ENCODE measurements at places on chromosomes 16 and 17. TPM values are rescaled to one million over a fixed set of nuclear protein-coding genes. Genes with fewer than 3 reads are reported as not detected.

DNA sequence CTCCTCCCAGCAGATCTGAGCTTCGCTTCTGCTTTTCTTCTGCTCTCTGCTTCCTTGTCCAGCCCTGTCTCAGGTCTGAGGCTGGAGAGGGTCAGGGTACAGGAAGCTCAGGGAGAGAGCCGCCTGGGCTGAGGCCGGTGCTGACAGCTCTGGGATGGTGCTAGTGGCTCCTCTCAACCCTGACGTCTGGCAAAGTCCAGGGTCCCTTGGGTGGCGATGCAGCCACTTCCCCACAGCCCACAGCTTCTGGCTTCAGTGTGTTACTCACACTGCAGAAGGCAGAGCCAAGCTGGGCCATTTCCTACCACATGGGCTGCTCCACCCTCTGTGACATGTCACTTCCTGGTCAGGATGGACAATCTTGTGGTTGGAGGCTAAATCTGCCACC is at the start of gene CD300C:
Gene CD300C (minus strand): TSS at position 273 of the 388 bp plus-strand sequence. CDS start 333 bp downstream, outside the sequence.
- no peak for DNase-seq

- DNase-seq, result peak; percentile 66
Measured at GRCh38 chr17:32142038-32142856, at the start of gene RHOT1. TSS of gene RHOT1 (plus strand) at chr17:32142502. CDS start at chr17:32142693, 191 bp downstream.

DNA sequence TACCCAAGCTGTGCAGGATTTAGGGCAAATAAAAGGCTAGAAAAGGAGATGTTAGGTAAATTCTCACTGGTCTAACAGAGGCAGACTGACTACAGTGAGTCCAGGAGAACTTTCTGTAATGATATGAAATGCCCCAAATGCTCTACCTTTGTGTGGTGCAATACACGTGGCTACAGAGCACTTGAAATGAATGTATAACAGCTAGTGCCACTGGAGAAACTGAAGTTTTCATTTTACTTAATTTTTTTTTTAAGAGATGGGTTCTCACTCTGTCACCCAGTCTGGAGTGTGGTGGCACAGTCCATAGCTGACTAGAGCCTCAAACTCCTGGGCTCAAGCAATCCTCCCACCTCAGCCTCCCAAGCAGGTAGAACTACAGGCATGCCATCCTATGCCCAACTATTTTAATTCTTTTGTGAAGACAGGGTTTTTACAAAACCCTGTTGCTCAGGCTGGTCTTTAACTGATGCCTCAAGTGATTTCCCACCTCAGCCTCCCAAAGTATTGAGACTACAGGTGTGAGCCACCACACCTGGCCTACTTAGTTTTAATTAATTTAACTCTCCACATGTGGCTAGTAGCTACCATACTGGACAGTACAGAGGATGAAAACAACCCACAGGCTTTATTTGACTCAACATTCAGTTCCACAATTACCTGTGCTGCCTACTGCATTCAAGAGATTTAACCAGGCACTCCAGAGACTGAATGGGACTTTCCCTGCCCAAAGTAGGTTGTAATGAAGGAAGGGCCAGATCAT is 84.8 kb upstream of the PLEKHM1 start:
- no peak for DNase-seq

DNA sequence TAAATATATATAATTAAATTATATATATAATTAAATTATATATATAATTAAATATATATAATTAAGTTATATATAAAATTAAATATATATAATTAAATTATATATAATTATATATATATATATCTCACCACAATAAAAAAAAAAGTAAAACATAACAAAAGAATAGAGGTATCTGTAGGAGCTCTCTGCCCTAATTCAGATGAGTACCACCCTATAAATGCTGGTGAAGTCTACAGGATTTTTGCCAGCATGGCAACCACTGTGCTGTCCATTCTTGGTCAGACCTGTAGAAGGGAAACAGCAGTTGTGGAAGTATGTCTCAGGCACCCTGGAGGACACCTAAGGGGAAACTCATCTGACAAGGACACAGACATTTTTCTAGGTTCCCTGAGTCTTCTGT is 259.7 kb downstream of the PRKCA start:
- no peak for DNase-seq

- DNase-seq, result no peak
Measured at GRCh38 chr16:85359147-85359822, 247.0 kb upstream of the CIBAR2 start.

- no peak for DNase-seq
Measured at GRCh38 chr16:5490499-5490898, 392.9 kb upstream of the EEF2KMT start.

DNA sequence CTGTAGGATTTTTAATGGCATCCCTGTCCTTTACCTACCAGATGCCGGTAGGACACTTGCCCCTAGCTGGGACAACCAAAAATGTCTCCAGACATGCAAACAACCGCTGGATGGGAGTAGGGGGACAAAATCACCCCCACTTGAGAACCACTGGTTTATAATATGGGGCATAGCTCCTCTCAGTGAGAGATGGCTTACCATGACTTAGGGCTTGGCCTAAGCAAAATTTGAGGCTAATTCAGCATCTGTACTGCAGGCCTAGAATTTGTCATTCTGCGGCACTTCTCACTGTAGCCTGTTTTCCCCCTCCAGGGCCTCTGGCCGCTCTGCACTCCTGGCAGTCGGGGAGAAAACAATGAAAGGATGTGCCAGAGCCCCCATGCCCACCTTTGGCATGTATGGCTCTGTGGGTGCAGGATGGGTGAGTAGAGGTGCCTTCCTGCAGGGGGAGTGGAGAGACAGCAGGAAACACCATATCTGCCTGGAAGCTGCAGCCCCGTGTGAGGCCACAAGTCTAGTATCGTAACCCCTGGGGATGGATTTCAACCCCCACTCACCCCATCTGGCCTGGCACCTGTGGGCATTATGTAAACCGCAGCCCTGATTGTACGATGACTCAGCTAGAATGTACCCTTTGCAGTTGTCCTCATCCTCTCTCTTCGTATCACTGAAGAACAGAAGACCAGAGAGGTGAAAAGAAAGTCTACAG is 268.1 kb downstream of the SOX9 start:
- DNase-seq, result no peak

DNA sequence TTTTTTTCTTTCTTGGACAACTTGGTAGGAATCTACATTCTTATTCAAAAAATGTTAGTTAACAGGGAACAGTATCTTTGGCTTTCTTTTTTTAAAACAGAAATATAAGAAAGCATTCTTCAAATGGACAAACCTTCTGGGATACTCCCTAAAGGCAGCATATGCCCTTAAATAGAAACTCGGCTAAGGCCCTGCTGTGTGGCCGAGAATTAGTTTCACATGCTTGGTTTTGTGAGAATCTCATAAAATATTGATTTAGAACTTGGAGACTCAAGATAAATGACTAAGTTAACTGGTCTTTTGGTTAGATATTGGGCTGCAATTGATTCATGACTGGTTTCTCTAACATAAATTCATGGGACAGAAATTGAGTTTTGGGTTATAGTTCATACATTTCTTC is 359.9 kb upstream of the XYLT1 start:
- DNase-seq, result no peak

GRCh38 chr17:4744999-4745969 is 5.6 kb upstream of the CXCL16 start:
- no peak for DNase-seq

- no peak for DNase-seq
Measured at GRCh38 chr16:20538181-20538580, 38.0 kb downstream of the ACSM2B start.

- no peak for DNase-seq
Measured at GRCh38 chr16:27781195-27781524, 231.2 kb downstream of the KATNIP start.

DNA sequence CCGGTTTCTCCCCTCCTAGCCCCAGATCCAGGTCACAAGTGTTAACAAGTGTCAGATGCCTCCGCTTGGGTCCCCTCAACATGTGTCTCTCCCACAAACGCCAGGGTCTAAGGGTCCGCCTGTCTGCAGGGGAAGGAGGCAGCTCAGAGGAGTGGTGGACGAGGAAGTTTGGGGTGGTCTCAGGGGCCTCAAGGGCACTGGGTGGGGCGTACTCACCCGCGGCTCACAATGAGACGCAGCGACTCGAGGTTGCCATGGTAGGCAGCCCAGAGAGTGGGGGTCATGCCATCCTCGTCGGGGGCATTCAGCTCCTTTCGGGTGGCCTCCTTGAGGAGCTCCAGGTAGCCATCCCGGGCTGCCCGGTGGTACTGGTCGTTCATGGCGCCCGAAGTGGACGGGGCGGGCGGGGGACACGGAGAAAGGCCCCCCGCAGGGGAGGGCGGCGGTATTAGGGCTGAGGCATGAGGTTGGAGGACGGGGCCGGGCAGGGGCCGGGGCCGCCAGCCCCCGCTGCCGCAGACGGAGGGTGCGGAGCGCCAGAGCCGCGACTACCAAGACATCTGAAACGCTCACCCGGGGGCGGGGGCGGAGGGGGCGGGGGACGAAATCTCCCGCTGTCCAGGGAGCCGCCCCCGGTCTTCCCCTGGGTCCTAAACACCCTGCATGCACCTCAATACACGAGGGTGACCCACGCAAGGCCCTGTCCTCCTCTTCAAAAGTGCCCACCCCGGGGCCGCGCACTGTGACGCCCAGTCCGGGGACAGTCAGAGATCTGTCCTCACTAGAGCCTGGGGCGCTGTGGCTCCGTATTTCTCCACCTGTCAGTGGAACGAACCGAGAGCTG is at the start of gene USH1G:
Gene USH1G (minus strand): TSS at position 562 of the 844 bp plus-strand sequence. CDS start 182 bp downstream, at position 380.
- DNase-seq, result no peak

GRCh38 chr17:43125967-43126910 is 1.1 kb upstream of the BRCA1 start:
- no peak for DNase-seq

GRCh38 chr16:63315229-63315628 is 1279.0 kb upstream of the CDH8 start:
- DNase-seq, result no peak

DNA sequence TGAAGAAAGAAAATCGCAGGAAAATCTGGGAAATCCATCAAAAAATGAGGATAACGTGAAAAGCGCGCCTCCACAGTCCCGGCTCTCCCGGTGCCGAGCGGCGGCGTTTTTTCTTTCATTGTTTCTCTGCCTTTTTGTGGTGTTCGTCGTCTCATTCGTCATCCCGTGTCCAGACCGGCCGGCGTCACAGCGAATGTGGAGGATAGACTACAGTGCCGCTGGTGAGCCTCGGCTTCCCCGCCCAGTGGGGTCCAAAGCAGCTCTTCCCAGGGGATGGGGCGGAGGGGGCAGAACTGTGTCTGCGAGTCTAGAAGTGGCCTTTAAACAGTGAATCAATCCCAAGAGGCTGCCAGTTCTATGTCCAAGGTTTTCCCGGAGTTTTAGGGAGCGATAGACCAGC is 19.8 kb downstream of the FAM234A start:
- DNase-seq, result no peak

DNA sequence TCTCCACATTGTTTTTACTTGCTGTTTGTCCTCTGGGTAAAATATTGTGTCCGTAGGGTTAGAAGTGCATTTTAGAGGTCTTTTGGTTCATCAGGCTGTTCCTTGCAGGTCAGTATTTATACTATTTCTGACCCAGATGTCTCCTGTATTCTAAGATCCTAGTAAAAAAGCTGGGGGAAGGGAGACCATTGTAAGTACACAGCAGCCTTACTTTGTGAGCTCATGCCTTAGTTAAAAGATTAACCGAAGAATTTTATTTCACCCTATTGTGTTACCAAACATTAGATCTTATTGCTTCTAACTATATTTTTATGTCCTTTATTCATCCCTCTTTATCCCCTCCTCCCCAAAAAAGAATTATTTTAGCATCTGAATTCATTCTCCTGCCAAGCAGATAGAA is 444.1 kb upstream of the RBFOX1 start:
- DNase-seq, result no peak

GRCh38 chr17:76889323-76889722 is 21.1 kb downstream of the MGAT5B start:
- DNase-seq, result no peak

DNA sequence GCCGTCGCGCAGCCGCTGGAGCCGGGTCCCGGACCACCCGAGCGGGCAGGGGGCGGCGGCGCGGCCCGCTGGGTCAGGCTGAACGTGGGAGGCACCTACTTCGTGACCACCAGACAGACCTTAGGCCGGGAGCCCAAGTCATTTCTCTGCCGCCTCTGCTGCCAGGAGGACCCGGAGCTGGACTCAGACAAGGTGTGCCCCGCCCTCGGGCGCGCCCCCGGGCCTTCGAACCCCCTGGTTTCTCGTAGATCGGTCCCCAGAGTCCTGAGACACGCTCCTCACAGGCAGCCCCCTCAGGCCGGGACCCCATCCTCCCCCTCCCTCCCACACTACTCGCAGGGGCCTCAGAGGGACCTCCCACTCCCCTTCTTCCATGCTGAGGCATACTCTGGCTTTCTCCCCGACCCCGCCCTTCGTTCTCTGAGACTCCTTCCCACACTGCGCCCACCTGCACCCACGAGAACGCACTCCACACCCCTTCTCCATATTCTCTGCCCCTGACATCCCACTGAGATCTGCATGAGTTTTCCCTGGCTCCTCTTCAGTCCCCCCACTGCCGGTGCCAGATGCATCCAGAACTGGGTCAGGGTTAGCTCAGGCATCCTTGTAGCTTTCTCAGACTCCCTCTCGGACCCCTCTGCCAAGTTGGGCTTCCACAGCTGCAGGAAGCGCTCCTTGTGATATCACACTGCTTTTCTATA is 523 bp downstream of the KCTD2 start:
- no peak for DNase-seq

GRCh38 chr16:78284326-78284725 is 184.9 kb downstream of the WWOX start:
- DNase-seq, result no peak

GRCh38 chr17:18064053-18064452 is 23.7 kb upstream of the DRG2 start:
- DNase-seq, result no peak

DNA sequence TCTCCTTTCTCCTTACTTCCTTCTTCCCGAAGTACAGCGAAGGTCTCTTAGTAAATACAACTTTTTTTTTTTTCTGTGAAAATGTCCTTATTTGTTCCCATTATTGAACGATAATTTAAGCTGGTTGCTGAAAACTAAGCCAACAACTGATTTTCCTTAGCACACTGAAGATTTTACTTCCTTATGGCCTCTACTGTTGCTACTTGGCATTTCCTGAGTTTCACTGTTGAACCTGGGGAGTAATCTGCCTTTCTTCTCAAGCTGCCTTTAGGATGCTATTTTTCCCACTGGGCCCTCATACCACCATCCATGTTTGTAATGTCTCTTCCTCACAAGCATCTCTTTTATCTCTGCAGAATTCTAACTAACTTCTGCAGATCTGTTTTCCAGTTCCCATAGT is 26.1 kb downstream of the UBE2O start:
- no peak for DNase-seq

- peak; percentile 55 for DNase-seq
Measured at GRCh38 chr17:50200457-50201275, 765 bp downstream of the COL1A1 start.

KCNJ2 gene
- 1.5 TPM for total RNA-seq

CCDC92B gene
- total RNA-seq, result 0.51 TPM

MPP3 gene
- total RNA-seq, result 7.1 TPM

NOMO2 gene
- 293 TPM for total RNA-seq

PDILT gene
- total RNA-seq, result not detected

ASGR2 gene
- total RNA-seq, result 0.21 TPM

CDRT15L2 gene
- not detected for total RNA-seq

Data from Panc1 (cell line).